Activated T-helper 1 cell treated with anti-CD3 and anti-CD28 coated beads, Interleukin-2, amount 50 U/mL, for 16 hours (primary cell): ENCODE measurements at places on chromosomes 3 and 15.

- no peak for DNase-seq
Observed at GRCh38 chr3:10700821-10701220, 115.2 kb upstream of the SLC6A11 start.

- DNase-seq = no peak
Observed at GRCh38 chr3:160218136-160218535, 7.1 kb upstream of the C3orf80 start.

DNA sequence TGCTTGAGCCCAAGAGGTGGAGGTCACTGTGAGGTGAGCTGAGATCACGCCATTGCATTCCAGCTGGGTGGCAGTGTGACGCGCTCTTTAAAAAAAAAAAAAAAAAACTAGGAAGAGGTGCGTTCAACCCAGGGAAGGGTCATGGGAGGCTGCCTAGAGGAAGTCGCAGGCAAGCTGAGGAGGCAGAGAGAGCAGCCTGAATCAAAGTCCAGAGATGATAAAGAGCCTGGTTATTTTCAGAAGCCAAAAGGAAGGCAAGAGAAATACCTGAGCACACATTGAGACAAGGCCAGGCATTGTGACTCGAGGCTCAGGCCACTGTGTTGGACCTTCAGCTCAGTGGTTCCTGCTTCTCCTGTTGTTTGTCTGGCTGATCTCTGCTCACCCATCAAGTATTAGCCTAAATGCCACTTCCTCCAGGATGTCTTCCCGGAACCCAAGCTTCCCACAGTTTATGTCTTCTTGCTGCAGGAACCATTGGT, 16.1 kb upstream of the GCNT3 start:
- DNase-seq = no peak

DNA sequence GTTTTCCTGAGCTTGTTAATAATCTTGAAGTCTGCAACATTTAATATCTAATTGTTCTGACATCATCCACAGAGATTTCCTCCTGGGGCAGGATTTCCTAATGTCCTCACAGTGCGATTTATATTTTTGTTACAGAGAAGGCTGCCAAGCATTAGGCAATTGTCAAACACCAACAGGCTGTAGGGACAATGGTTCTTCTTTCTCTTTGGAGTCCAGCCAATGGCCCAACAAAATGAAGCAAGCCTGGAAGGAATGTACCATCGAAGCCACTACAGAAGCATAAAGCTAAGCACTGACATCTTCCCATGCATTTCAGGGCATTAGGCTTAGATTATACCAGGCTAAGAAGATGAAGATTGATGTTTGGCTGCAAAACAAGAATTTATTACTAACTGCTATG, 173.0 kb upstream of the FRMD4B start:
- DNase-seq = no peak

DNA sequence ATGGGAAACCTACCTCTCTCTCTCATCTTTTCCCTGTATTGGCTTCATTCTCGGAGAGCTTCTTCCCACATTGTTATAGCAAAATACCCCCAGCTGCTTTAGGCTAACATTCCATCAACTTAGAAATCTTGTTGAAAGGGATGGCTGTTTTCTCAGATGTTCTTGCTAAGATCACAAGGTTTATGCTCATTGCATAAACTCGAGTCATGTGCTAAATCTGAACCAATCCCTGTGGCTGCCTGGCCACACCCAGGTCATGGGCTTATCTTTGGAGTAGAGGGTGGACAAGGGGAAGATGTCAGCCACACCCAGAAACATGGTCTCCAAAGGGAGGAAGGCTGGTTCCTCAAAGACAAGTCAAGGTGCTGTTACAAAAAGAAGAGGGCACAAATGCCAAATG, 150.6 kb upstream of the UMPS start:
- DNase-seq = no peak

- DNase-seq = no peak
Observed at GRCh38 chr15:81311752-81312464, 12.0 kb downstream of the STARD5 start.

- DNase-seq = no peak
Observed at GRCh38 chr3:45095916-45096526, 50.2 kb downstream of the CDCP1 start.

DNA sequence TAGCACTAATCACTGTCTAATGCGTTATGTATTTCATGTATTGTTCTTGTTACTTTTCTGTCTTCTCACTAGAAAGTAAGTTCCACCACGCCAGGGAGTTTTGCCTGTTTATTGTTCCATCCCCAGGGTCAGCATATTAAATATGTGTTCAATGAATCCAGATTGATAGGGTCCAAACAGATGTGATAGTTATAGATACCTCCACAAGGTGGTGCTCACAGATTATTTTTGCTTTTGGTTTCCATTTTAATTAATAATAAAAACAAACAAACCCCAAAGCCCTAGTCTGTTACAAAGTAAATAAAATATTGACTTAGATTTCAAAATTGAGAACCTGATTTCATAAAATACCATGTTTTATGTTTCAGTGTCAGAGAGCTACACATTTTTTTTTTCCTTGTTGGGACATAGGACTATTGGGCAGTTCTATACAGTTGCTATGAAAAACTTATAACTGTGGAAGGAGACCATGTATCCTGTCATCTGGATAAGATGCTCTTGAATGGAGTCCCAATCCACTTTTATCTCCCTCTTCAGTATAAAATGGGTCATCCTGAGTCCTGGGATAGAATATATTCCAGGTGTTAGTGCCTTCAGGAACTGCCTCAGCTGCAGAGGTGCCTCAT, 12.4 kb downstream of the OTOL1 start:
- no peak for DNase-seq

- no peak for DNase-seq
Observed at GRCh38 chr15:66046751-66047150, 177.5 kb downstream of the RAB11A start.

GRCh38 chr3:171788546-171789351, 21.5 kb downstream of the PLD1 start:
- DNase-seq = no peak

GRCh38 chr15:38253351-38253781, 730 bp downstream of the SPRED1 start:
- no peak for DNase-seq

GRCh38 chr3:16064642-16065414, 109.7 kb upstream of the GALNT15 start:
- no peak for DNase-seq

- no peak for DNase-seq
Observed at GRCh38 chr3:160052385-160053047, 63.9 kb downstream of the IL12A start.

DNA sequence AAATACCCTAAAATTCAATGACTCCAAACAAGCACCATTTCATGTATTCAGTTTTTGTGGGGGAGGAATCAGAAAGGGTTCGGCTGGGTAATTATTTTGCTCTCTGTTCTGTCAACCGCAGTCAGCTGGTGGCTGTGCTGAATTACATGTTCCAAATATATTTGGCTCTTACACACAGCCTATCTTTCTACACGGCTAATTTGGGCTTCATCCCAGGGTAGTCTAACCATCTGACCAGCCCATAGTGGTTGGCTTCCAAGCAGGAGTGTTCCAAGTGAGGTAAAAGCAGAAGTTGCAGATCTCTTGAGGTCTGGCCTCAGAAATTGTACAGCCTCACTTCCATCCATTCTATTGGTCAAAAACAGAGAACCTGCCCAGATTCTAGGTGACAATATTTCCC, 760.8 kb upstream of the SEMA6D start:
- no peak for DNase-seq

DNA sequence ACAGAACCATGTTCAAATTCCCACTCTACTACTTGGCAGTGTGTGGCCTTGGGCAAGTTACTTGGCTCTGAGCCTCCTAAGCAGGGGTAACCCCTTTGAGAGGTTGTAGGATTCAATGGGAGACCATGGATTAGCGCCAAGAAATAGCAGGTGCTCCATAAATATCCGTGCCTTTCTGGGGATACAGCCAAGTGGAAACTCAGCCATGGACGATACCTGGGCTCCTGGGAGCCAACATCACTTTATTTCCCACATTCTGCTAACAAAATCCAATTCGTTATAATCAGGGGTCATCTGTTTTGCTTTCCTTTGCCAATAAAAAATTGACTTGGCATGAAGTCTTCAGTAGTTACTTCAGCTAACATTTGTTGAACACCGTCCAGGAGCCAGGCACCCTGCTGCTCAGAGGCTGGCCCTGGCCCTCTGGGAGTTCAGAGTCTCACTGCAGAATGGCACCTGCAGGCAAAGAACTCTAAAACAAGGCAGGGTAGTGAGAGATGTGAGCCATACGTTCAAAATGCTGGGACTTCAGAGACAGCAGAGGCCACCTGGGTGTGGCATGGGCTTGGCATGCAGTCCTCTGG, 42.3 kb downstream of the ZDHHC19 start:
- DNase-seq = no peak

- no peak for DNase-seq
Observed at GRCh38 chr3:47930979-47931378, 85.2 kb downstream of the MAP4 start.

DNA sequence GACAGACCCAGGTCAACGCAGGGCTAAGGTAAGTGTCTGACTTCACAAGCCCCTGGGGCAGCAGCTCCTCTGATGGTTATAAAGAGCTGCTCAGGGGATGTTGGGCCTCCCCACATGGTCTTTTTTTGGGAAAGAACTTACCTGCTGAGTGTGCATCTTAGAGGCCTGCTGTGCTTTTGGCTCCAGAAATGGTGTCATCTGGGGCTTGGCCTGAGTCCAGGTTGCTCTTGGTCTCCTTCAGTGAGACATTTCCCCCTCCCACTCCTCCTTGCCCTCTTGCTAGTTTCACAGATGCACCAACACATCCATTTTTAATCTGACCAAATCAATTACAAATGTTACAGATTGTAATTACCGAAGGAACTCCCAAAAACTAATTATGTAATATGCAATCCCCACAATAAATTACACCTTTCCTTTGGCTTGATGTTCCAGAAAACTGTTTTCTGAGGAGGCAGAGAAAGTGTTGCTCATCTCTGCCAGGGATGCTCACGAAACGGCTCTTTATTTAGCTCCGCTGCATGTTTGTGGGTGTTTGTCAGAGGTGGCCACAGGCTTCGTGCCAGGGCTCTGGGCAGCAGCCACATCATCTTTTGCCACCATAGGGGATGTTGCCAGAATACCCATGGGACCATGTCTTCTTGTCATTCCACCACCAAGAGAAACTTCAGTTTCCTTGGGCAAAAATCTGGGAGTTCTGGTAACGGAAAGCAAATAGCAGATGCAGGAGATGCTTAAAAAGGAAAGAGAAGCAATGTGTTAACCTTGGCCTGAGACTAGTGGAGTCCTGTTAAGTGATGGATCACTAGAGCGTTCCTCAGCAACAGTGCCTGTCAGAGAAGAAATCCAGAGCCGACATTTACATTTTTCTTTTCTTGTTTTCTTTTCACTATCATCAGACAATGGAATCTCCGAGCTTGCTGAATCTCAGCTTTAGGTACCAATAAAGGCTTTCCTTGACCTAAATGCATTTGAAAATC, 799.9 kb downstream of the AGBL1 start:
- DNase-seq = no peak

DNA sequence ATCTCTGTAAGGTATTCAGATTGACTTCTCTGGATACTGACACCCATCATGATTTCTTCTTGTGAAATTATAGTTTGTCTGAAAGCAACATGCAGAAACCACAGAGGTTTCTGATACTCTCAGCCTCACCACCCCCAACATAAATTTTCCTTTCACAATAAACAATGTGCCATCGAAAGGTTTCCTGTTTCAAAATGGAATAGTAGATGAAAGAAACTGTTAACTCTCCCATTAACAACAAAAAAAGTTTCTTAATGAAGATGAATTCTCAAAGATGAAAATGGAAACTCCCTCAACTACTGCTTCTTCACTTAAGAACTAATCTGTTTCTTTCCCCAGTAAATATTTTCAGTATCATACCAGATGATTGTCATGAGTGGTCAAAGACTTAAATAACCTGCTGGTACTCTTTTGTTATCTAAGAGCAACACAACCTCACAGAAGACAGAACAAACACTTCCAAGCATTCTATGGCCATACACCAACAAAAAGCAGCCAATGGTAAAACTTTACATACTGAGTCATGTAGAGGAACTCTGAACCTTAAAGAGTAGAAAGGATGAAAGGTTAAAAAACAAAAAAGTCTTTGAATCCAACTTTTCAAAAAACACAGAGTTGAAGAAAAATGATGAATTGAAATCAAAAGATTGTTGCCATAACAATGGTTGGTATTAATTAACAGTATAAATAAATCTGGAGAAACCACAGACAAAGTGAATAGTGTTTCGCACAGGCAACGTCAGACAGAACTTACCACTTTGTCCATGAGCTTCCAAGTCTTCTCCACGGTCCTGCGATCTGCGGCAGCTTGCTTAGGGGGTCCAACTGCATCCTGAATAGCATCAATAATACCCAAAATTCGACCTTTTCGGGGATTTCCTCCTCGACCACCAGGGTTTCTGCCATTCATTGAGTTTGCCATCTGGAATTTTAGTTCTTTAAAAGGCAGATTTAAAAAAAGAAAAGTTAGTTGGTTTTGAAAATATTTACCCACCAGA, 1.9 kb downstream of the CBLB start:
- no peak for DNase-seq

DNA sequence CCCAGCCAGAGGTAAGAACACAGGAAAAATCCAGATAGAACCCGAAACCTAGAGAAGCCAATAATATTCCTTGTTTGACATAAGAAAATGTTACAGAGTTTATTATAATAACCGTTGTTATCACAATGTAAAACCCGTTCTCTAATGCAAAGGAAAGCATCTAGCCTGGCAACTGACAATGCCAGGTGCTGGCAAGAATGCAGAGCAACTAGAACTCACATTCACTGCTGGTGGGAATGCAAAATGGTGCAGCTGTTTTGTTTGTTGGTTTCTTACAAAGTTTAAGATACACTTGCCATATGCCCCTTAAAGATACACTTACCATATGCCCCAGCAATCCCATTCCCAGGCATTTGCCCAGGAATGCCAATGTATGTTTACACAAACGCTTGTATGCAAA, 23.4 kb downstream of the VPS39 start:
- no peak for DNase-seq

- no peak for DNase-seq
Observed at GRCh38 chr3:134998158-134998557, 203.1 kb downstream of the EPHB1 start.

- no peak for DNase-seq
Observed at GRCh38 chr3:175349168-175349567, 490.0 kb downstream of the NAALADL2 start.

DNA sequence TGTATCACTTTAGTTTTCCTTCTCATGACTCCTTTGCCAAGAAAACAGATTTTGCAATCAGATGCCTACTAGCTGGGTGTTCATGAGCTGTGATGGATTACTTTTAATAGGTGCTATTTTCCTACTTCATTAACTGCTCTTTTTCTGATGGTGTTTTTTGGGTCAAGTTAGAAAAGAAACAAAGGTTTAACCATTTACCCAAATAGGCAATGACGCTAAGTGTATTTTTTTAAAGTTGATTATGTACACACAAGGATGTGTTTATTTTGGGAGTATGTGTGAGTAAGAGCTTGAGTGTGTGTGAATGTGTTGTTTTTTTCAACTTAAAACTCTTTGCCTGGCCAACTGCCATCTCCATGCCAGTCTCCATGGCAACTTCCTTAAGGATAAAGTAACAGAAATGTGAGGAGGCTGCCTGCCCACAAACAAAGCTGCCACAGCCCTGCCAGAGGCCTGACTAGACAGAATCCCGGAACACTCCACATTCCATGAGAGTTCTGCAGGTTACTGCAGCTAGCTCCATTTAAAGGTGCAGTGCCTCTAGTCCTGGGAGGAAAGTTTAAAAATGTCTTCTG, 215.6 kb upstream of the RBMS3 start:
- no peak for DNase-seq

GRCh38 chr15:100373942-100374341, 32.2 kb upstream of the ADAMTS17 start:
- no peak for DNase-seq

- DNase-seq = no peak
Observed at GRCh38 chr15:29942143-29942542, 119.9 kb upstream of the TJP1 start.

- DNase-seq = no peak
Observed at GRCh38 chr15:52103217-52104207, 9.1 kb downstream of the BCL2L10 start.
